SK-MEL-5 (cell line): ENCODE measurements at places on chromosomes 5 and 9. TPM values are rescaled to one million over a fixed set of nuclear protein-coding genes. Genes with fewer than 3 reads are reported as not detected.

GRCh38 chr5:124262470-124262869 lies 484.0 kb downstream of the ZNF608 start:
- DNase-seq: no peak

DNA sequence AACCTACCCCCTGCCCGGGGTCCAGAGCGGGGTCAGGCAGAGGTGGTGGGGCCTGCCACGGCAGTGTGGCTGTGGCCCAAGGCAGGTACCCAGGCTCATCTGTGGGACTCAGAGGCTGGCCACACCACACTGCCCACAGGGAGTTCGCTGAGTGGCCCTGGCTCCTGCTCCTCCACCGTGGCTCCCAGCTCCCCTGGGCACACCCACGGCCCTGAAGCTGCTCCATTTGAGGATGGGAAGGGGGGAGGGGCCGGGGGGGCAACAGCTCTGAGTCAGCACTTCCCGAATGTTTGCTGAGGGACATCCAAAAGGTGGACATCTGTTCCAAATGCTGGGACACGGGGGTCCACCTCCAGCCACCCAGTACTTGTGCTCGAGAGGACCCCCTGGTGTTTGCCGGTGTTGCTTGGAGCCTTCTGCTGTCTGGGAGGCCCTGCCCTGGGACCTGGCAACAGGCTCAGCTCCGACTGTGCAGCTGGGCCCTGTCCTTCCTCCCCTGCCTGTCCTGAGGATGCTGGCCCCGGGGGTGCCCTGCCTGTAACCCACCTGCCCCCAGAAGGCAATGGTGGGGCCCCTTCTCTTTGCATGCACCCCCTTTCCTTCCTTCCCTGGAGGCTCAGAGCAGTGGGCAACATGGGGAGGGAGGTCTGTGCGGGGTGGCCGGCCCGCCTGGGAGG lies 2.5 kb upstream of the NRARP start:
- no peak for DNase-seq

DNA sequence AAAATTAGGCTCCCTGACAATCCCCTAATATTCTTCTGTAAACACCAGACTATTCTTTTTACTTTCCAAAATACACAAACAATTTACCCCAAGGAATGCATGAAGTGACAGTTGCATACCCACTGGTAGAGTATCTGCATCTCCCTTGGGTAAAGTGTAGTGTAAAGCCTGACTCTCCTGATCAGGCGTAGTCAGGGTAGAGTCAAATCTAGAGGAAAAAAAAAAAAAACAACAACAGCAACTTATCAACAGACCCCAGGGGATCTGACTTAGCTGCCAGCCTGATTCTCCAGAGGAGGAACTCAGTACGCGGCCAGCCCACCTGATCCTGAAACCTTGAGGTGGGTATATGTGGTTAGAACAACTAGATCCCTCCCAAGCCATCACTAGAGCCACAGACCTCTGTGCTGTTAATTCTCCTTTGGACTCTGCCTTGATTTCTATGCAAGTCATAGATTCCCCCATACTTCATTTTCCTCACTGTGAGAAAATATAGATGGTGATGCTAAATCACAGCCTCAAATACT lies 61.0 kb downstream of the ZNF608 start:
- no peak for DNase-seq

- no peak for DNase-seq
Measured at GRCh38 chr9:127905004-127905728, 5.8 kb upstream of the ST6GALNAC6 start.

- peak; percentile 39 for DNase-seq
Measured at GRCh38 chr5:20572614-20573013, 584.6 kb upstream of the CDH18 start.

DNA sequence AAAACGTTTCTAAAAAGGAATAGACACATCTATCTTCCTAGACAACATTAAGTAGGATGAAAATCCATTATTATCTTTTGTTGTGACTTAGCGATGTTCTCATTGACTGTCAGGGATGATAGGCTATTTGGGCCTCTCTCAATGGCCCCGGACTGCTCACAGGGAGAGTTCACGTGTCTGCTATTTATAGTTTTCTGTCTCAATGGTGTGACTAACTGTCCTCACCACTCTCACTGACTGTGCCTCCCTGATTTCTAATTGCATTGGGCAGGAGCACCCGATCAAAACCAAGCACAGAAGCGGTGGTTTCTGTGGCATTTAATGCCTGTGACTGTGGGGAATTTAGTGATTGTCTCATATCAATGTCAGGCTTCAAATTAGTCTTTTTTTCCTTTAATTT lies 286.7 kb upstream of the KLF9 start:
- no peak for DNase-seq

DNA sequence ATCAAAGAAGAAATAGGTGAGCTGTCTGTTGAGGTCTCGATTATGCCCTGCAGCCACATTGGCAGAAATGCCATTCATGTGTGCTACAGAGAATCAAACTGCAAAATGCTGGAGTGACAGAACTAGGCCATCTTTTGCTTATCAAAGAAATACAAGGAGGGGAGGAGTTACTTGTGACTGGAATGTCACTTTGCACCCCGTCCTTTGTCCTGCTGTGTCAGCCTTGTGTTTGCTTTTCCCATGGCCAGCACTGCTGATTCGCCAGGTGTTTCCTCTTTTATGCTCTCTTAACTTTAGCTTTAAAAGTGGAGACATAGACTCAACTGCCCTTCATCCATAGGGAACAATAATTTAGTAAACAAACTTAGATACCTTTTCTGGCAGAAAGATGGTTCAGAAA lies 54.3 kb downstream of the SLC46A2 start:
- DNase-seq: no peak

DNA sequence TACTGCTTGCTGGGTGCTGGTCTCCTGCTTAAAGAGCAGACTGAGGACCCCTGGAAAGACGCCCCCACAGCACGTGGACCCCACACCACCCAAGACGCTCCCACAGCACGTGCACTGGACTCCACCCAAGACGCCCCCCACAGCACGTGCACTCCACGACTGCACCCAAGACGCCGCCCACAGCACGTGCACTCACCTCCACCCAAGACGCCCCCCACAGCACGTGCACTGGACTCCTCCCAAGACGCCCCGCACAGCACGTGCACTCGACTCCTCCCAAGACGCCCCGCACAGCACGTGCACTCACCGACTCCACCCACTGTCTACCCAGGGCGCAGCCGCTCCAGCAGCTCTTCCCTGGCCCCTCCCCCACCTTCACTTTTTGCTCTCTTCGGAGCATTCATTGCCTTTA lies 50.5 kb downstream of the EHMT1 start:
- peak; percentile 6 for DNase-seq

- no peak for DNase-seq
Measured at GRCh38 chr9:133558191-133559126, 24.0 kb downstream of the ADAMTSL2 start.

- DNase-seq: no peak
Measured at GRCh38 chr9:98176391-98177259, 15.8 kb downstream of the CORO2A start.

DNA sequence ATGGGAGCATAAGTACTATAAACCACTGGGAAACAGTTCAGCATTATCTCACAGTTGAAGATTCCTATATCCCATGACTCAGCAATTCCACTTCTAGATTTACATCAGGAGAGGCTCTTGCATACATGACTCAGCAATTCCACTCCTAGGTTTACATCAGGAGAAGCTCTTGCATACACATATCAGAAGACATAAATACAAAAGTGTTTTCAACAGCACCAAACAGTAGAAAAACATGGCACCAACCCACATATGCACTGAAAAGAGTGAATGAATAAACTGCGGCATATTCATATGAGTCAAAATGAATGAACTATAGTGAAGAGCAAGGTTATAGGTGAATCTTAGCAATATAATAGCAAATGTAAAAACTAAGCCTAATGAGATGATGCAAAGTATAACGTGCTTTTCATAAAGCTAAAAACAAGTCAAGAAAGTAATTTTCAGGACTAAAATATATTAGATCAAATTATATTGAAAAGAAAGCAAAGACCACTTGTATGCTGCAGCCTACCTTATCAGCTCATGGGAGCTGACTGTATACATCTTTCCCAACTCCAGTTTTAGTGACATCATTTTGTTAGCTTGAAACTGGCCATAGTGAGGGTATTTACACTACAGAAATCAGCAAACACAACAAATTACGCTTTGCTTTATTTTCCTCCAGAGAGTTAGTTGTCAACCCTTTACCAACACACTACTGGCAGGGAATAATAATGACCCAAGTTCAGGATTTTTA lies 95.8 kb downstream of the ANKRD18B start:
- peak; percentile 37 for DNase-seq

DNA sequence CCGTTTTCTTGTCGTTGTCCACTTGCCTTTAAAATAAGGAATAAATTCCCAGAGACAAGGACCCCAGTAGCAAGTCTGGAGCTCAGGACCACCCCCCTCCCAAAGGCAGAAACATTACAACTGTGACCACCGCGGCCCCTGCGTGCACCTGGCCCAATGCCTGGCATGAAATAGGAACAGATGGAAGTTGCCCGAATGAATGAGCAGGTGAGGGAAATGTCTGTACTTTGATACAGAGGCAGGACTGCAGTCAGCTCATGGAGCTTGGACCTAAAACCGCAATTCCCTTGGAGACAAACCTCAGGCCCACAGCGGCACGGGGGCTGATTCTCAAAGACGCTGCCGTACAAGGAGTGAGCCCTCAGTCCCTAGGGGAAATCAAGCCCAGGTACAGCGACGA lies 55.3 kb upstream of the SARDH start:
- no peak for DNase-seq

GRCh38 chr9:117464941-117465616 lies 50.2 kb upstream of the ASTN2 start:
- DNase-seq: no peak

DNA sequence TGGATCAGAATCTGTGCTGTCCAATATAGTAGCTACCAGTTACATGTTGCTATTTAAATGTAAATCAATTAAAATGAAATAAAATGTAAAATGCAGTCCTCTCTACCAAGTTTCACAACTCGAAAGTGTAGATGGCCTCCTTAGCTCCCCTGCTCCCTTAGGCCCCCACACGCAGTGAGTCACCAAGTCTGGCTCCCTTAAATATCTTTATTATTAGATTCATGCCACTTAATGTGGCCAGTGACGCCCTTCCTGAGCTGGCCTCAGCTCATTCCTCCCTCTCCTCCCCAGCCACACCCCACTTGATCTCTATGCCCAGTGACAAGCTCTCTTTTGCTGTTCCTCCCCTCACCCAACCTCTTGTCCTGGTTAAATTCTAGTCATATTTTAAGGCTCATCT lies 88.4 kb upstream of the DNAH5 start:
- DNase-seq: no peak

DNA sequence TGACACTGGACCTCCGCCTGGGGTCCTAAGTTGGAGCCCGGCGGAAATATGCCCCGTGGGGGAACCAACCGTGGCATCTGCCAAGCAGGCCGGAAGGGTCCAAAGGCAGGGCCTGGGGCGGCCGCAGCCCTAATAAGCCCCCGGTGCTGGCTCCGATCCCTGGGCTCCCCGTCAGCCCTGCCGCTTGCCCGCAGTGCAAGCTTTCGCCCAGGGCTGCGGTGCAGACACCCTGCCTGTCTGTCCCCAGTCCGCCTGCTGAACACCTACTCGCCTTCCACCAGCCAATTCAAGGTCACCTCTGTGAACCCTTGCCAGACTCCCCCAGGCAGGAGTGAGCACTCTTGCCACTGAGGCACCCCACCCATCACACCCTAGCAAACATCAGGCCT lies 502 bp upstream of the PTGR1 start:
- no peak for DNase-seq

- peak; percentile 40 for DNase-seq
Measured at GRCh38 chr9:21078702-21079101, 960 bp upstream of the IFNB1 start.

- no peak for DNase-seq
Measured at GRCh38 chr5:135140446-135141204, 106.6 kb upstream of the PITX1 start.

DNA sequence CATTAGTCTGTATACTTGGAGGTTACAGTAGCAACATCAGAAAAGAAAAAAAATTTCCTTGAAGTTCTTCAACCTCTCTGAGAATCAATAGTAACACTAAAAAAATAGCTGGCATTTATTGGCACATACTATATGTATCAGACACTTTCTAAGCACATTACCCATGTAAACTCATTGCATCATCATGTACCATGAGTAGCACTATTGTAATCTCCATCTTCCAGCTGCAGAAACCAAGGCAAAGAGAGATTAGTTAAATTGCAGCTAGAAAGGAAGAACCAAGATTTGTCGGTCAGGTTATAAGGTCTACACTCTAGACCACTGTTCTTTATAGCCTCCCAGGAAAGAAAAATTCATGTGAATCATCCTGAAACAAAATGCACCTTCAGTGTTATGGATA lies 31.4 kb upstream of the RAB3C start:
- DNase-seq: no peak

ANKRD34B gene
- total RNA-seq: 0.18 and 0.53 TPM in 2 replicates

STOM gene
- total RNA-seq: 516 and 517 TPM in 2 replicates

TMEM171 gene
- total RNA-seq: 4.6 and 4.8 TPM in 2 replicates

UBE2B gene
- total RNA-seq: 42.8 and 50.2 TPM in 2 replicates

SPINK4 gene
- total RNA-seq: not detected in 2 replicates

TMEFF1 gene
- total RNA-seq: 0.45 and 4.3 TPM in 2 replicates

PCDHGB3 gene
- total RNA-seq: 0.21 and 0.53 TPM in 2 replicates

FOXD4 gene
- 0.08 and 0.26 TPM in 2 replicates for total RNA-seq

SPINK13 gene
- 0.50 TPM in 1 of 2 replicates, not detected in the other for total RNA-seq

UBLCP1 gene
- 44.0 and 45.7 TPM in 2 replicates for total RNA-seq
